ENCODE measurements at places on chromosomes 2 and 18.

- DNase-seq, result no peak
Observed at GRCh38 chr2:170115501-170116229, 62.3 kb upstream of the MYO3B start.

DNA sequence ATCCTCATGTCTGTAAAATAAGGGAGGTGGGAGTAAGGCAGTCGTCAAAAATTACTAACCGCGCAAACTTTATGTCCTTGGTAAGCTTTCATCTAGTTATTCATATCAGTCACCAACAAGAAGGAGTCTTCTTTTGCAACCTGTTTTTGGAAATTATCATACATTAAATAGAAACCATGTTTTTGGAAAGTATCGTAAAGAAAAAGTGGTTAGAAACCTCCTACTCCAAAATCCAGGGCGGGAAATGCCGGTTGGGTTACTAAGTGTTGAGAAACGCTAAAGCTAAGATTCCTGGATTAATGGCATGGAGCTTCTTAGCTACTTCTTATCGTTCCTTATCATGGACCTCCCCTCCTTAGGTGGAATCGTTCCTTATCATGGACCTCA, 778 bp downstream of the BBS5 start:
- no peak for DNase-seq

DNA sequence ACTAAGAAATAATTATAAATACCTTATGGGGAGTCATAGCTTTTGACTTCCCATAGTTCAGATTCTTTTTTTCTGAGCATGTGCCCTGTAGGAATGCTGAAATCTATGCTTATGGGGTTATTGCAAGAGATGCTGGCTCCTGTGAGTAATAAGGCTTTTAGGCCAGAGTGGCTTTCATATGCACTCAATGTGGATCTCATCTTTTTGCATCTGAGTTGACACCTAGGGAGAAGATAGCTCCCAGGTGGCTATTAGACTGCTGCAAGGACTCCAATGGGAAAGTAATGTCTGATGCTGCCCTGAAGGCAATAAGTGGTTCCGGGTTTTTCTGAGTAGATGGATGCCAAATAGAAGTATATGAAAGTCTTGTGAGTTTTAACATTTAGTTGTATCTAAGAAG, 21.0 kb downstream of the DNAH6 start:
- no peak for DNase-seq

DNA sequence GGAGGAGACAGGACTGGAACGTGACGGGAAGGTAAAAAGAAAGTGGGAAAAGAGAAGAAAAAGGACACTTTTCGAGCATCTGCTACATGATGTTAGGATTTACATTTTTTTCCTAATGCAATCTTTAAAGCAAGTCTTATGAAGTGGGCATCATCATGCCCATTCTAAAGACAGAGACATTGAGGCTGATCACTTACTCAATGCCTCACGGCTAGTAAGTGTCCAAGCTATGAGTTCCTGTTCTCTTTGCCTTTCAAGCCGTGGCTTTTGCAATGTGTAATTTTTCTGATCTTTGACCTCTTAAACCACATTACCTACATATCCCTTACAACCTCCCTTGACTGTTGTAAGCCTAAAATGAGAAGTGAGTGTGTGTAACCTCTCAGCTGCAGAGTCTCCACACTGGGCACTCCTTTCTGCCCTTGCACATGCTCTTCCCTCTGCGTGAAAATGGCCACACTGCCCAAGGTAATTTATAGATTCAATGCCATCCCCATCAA, 649.2 kb downstream of the RNF144A start:
- no peak for DNase-seq

- no peak for DNase-seq
Observed at GRCh38 chr2:68388358-68388757, 23.3 kb downstream of the PLEK start.

DNA sequence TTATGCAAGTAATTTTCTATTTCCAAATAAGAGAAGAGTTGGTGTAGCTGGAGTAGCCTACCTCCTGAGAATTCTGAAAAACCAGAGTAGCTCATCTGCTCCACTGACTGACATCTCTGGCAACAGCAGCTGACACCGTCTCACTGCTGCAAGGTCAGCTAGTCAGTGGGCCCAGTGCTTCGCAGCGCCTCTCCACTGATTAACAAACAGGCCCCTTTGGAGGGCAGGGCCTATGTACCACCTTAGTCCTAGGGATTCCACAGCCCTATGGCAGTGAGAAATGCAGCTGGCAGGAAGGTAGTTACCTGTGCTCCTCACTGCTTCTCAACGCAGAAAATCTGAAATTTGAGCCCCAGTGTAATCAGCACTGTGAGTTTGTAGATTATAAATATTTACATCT, 97.5 kb downstream of the DLGAP1 start:
- DNase-seq, result no peak

DNA sequence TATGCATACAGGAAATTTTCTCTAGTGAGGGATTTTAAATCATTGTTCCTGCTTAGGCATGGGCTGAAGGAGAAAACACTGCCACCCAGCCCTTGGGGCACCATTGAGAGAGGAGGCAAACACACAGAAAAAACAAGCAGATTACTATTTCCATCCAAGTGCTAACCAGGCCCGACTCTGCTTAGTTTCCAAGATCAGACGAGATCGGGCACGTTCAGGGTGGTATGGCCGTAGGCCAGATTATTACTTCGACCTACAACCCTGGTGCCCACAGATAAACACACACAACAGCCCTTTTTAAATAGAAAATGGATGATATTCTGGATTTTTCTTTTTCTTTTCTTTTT, 45.4 kb upstream of the RHOB start:
- DNase-seq, result no peak

DNA sequence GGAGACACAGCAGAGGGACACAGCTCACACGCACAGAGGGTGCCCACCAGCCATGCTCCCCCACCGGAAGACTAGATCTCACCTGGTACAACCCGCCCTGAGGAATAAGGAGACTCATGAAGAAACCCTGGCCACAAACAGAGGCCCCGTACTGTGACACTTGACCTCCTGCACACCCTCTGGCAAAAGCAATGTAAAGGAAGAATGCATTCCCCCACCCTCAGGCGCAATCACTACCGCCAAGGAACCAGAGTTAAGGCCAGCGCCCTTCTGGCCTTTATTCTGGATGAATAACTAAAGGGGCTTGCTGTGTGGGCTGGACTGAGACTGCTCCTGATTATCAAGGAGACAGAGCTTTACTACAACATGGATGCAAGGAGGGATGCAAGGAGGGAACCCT, 509.2 kb upstream of the SPHKAP start:
- no peak for DNase-seq

DNA sequence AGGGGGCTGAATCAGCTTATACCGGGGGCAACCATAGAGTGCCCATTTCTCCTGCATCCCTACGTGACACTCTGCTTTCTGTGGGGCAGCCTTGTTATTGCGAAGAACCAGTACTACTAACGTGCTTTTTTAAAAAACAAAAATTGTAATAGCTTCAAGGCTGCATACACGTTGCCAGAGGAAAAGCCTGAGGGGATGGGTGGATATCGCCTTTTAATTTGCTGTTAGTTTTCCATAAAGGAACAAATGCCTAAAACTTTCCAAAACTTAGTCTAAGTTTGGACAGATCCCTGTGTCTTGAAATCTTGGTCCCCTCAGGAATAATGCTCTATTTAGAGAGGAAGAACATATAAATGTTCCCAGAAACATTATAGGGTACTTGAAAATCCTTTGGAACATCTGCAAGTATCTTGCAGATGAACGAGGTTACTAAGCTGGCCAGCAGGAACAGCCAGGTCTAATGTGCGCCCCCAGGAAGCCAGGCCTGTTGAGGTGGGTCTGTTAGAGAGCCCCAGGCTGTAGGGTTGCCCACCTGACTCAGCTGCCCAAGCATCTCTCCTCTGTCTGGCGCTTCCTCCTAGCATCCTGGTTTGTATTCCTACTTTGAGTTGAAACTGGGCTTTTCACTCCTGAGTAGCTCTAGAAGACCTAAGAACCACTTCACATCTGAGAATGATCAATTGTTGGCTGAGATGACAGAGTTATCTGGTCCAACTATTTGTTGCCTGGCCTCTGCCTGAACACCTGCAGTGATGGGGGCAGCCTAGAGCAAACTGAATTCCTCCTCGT, 96.9 kb downstream of the TGOLN2 start:
- DNase-seq, result no peak

DNA sequence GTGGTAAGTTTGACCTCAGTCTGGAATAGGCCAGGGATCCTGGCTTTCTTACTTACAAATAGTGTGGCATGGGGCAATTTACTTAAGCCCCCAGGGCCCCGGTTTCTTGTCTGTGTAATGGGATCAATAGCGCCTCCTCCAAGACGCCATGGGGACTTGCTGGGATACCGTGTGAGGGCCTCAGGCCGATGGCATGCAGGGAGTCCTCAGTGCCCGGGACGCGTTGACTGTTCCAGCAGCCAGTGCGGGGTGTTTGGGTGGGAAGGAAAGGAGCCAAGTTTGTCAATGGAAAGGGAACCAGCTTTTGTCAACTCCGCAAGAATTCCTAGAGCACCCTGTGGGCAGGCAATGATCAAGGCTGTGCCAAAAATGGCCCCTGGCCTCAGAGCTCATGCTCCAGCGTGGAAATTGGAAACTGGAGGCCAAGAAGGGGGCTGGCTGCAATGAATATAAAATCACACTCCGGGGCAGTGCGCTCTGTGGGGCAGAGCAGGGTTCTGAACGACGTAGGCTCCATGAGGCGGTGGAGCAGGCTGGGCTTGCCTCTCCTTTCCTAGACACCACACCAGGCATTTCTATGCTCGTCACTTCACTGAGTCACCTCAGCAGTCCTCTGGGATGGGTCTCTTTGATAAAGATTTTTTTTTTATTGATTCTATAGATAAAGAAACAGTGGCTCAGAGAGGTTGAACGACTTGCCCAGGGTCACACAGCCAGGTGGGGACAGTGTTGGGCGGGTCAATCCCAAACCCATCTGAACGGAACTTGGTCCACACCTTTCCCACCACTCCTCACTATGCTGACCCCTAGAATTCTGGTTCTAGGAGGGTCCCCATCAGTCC, 56.7 kb upstream of the ASAP2 start:
- DNase-seq, result no peak

GRCh38 chr2:151395509-151396374, 14.0 kb upstream of the RIF1 start:
- no peak for DNase-seq

GRCh38 chr18:35941299-35941698, 31.2 kb upstream of the RMP24 start:
- no peak for DNase-seq

DNA sequence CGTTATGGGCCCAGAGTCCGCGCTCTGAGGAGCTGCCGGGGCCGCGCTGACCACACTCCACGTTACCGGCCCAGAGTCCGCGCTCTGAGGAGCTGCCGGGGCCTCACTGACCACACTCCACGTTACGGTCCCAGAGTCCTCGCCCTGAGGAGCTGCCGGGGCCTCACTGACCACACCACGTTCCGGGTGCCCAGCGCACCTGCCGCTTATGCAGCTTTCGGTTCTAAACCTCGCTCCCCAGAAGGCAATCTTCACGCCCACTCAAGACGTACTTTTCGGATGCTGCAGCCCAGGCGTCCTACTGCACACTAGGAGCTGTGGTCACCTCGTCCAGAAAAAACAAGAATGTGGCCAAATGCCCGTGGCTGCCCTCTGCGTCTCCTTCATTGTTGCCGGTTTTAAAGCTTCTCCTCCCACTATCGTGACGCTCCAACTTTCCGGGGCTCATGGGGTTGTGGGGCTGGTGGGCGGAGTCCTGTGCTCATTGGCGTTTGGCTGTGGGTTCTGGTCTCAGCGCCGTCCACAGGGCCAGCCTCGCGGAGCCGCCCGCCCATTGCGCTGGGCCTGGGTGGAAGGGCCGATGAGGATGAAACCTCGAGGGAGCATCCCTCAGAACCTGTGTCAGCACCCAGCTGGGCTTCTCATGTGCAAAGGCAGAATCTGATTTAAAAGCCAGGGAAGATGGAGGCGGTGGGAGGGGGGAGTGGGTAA, 11.9 kb downstream of the KCNG2 start:
- no peak for DNase-seq

GRCh38 chr2:133711201-133711600, 142.9 kb upstream of the NCKAP5 start:
- no peak for DNase-seq

GRCh38 chr2:153101187-153101586, 377.4 kb downstream of the RPRM start:
- DNase-seq, result no peak

- no peak for DNase-seq
Observed at GRCh38 chr2:39736640-39737039, 42.4 kb downstream of the THUMPD2 start.

DNA sequence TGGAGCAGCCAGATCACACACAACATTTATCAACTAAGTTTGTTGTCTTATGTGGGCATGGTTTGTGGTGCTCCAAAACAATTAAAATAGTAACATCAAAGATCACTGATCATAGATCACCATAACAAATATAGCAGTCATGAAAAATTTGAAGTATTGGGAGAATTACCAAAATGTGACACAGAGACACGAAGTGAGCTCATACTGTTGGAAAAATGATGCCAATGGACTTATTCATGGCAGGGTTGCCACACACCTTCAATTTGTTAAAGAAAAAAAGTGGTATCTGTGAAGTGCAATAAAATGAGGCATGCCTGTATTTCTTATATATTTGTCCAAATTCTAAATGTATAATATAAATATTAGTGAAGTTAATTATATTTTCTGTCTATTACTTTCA, 42.9 kb upstream of the CABYR start:
- DNase-seq, result no peak

- DNase-seq, result no peak
Observed at GRCh38 chr2:136065384-136065783, 52.6 kb downstream of the CXCR4 start.

DNA sequence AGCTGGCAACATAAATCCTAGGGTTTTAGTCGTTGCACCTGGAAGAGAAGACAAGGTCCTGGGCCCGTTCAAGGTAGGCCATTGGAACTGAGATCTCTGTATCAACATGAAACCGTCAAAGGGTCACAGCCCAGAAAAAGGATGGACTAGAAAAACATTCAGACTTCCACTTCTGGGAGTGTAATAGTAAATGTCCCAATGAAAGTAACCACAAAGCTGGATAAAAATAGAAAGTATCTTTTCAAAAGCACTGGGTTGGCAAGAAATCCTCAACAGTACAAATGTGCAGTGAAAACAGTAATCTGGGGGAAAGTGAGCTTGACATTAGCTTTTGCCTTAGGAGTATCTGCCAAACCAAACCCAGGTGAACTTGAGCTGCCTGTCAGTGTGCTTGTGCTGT, 12.9 kb downstream of the CGREF1 start:
- no peak for DNase-seq

- no peak for DNase-seq
Observed at GRCh38 chr2:168633895-168634294, 168.5 kb upstream of the NOSTRIN start.

- DNase-seq, result peak; percentile 35
Observed at GRCh38 chr2:38075507-38076151, at the start of gene CYP1B1. Gene CYP1B1 (minus strand): TSS chr2:38076151. CDS start chr2:38075388, 763 bp downstream.

GRCh38 chr18:58785171-58785805, 79.4 kb upstream of the ZNF532 start:
- DNase-seq, result no peak

- no peak for DNase-seq
Observed at GRCh38 chr2:143428700-143429099, 299.5 kb downstream of the ARHGAP15 start.

GRCh38 chr2:19114126-19114525, 244.3 kb downstream of the OSR1 start:
- DNase-seq, result no peak

GRCh38 chr2:241867776-241868420, 1.6 kb upstream of the RTP5 start:
- DNase-seq, result no peak
